ENCODE measurements at places on chromosomes 7 and 10.

DNA sequence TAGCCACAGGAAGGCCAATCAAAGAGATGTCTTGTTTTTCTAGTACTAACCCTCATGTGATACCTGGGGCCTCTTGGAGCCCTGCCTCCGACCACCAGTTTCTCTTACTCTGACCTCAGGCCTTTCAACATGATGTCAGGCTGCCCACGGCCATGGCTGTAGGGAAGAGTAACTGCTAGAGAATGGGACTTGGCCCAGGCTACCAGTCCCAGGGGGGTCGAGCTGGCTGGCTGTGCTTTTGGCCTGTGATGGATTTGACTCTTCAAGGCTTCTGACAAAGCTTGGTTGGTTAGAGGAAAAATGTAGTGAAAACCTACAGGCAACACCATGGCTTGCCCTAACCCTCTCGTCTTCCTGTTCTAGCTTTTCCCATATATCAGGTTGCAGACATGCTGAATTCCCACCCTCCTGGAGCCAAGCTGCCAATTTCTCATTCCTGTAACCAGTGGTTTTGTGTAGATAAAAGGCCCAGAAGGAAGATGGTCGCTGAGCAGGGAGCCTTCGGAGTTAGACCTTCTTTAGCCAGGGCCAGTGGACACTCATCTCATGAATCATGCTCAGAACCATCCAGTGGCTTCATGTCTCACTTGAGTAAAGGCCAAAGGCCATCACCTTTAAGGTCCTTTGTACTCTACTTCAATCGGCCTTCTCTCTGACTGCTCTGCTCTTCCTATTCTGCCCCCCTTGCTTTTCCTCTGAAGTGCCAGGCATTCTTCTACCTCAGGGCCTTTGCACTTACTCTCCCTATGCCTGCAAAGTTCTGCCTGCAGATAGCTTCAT lies 19.7 kb downstream of the SUFU start:
- no peak for DNase-seq

DNA sequence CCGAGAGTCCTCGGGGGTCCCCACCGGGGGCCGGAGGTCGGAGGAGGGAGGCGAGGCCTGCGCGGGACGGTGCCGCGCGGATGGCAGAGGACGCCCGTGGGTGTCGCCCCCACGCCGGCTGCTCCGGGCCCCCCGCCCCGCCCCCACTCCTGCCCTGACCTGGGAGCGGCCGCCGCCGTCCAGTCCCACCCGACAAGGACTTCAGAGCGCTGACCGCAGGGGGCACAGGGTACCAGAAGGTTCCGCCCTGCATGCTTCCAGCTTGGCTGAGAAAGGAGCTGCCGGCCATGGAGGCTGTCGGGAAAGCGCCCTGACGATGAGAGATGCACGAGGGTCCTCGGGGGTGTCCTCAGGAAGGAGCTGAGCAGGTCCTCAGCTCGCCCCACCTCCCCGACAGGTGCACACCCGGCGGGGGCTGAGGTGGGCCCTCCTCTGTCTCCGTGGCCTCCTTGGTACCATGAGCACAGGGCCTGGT lies 57.0 kb upstream of the DNAJB6 start:
- DNase-seq, result no peak

- DNase-seq, result peak; percentile 67
Observed at GRCh38 chr7:22647451-22648257, 79.3 kb upstream of the IL6 start.

DNA sequence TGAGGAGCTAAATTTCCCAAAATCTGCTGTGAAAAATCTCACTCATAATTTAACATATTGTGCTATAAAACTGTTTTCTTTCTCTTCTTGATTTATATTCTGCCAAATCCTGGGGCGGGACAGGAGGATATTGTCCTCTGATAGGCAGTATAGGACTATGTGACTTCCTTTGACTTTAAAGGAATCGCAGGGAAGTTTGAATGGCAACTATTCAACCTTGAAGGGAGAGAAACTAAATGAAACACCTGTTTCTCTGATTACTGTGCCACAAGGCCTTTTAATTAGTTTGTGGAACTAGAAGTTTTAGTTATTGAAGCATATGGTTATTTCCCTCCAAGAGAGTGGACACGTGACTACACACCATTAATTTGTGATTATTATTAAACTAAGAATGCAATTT lies 607.4 kb downstream of the GATA3 start:
- DNase-seq, result no peak

DNA sequence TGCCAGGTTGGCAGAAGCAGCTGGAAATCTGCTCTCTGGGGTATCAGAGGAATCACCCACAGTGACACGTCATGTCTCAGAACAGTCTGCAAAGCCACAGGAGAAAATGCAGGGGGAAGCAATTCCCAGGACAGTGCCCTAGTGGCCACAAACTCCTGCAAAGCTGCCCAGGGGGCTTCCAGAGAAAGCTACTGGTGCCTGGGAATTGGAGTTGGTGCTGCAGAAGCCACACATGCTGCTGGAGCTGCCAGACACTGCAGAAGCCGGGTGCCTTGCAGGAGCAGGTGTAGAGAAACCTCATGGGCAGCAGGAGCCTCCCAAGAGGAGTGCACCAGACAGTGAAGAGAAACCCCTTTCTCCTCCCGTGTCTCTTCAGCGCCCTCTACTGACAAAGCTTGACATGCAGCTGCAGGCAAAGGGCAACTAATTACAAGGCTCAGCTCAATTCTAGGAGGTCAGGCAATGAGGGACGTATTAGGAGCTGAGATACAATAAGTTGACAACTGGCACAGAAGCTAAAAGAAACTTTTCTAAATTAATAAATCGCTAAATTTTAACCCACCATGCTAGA lies 30.2 kb upstream of the NUB1 start:
- DNase-seq, result no peak

GRCh38 chr7:14841869-14842268 lies 60.7 kb downstream of the DGKB start:
- DNase-seq, result no peak

DNA sequence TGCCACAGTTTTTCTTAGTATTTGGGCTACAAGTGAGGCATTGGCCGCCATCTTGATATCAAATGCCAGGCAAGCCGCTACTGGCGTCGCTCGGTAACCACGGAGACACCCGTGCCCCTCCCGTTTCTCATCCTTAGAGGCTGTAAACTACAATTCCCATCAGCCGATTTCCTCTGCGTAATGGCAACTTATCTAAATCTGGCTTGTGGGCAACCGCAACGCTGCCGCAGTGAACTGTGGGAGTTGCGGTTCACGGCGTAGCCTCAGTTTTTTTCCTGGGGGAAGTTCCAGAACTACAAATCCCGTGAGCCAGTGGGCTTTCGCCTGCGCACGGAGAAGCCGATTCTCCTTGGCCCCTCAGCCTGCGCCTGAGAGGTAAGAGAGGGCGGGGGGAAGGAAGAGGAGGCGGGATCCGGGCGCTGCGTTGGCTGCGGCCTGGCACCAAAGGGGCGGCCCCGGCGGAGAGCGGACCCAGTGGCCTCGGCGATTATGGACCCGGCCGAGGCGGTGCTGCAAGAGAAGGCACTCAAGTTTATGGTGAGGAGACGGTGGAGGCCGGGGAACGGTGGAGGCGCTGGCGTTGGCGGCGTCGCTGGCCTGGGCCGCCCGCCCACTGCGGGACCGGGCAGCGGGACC lies at the start of gene BTRC:
BTRC (plus strand) TSS at position 474 of the 636 bp plus-strand sequence; CDS start at position 490, 16 bp downstream.
- DNase-seq, result peak; percentile 85

DNA sequence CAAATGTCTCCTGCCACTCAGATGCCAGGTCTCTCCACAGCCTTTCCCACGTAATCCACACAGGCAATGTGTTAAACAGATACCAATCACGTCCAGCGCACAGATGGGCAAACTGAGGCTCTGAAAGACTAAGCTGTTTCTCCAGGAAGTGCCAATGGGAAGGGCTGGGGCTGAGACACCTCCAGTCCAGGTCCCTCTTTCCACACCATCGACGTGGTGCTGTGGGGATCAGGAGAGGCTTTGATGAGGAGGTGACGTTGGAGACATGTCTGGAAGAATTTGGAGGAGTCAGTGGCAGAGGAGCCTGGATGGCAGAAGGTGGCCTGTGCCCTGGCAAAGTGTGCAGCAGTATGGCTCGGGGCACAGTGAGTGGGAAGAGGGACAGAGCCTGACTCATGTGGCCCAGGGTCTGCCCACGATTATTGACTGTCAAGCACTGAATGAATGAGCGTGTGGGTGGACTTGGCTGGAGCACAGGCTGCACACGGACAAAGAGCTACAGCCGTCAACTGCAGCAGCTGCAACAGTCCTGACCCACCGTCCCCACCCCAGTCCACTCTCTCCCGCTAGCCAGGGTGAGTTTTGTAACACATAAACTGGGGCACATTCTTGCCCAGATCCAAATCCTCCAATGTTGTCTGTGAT lies 40.8 kb upstream of the HSPA12A start:
- DNase-seq, result peak; percentile 12

- no peak for DNase-seq
Observed at GRCh38 chr7:99739699-99740572, 4.9 kb upstream of the CYP3A7 start.

DNA sequence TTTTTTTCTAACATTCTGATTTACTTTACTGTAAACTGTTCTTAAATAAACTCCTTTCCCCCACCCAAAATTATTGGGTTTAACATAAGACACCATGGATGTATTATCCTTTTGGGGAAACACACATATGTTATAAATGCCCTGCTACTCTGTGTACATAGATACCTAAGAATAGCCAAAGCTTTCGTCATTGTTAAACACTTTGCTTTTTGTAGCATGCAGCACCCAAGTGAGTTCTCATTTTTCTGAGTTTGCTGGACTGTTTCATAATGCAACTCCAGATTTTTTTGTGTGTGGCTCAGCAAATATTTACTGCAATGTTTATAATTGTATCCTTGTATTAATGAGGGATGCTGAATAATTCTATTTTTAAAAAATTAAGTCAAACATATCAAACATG lies 86.9 kb downstream of the VTI1A start:
- DNase-seq, result no peak

DNA sequence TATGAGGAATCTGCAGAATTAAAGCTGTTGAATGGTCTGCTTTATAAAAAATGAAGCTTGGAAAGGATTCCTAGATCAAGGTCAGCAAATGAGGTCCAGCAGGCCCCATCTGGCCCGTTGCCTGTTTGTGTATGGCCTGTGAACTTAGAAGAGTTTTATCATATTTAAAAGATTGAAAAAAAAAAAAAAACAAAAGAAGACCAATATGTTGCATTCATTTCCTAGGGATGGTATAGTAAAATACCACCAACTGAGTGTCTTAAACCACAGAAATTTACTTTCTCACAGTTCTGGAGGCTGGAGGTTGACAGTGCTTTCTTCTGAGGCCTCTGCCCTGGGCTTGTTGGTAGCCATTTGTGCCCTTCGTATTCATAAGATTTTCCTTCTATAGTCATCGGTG lies 109.2 kb downstream of the PPP1R3A start:
- DNase-seq, result no peak

DNA sequence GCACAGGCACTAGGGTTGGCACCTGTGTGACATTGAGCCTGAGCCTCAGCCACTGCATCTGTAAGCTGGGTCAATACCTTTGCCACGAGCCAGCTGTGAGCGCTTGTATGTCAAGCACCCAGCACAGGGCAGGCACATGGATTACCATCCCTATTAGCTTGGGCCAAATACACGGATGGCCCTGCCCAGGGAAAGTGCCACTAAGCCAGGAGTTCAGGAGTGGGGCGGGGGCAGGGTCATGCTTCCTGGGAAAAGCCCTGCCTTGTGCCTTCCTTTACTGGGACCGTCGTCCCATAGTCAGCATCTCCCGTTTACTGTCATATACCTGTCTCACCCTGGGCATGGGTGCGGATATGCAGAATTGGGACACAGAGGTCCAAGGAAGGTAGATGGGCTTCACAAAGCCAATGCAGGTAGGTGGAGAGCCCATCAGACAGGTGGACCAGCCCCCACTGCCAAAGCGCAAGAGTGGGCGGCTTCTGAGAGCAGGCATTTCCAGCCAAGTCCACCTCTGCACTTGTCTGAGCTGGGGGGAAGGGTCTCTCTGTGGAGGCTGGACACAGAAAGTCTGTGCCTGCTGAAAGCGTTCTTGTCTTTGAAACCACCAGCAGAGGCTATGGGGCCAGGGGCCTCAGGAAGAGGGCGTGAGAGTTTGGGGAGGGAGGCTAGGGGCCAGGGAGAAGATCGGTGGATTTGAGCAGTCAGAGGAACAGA lies 72.6 kb downstream of the VWA2 start:
- no peak for DNase-seq

DNA sequence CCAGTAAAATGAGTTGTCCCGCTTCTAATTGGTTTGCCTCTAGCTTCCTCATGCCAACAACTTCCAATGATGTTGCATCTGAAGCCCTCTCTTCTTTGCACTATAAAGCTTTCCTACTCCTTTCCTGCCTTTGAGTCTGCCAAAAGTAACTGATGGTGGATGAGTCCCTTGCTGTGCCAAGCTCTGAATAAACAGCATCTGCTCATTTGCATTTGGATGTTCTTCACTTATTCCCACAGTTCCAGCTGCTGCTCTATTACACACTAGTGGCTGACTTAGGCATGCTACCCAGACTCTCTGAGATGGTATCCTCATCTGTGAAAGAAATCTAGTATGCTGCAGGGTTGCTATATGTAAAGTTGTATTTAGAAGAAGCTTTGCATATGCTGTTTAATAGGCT lies 24.9 kb downstream of the SFR1 start:
- DNase-seq, result no peak

DNA sequence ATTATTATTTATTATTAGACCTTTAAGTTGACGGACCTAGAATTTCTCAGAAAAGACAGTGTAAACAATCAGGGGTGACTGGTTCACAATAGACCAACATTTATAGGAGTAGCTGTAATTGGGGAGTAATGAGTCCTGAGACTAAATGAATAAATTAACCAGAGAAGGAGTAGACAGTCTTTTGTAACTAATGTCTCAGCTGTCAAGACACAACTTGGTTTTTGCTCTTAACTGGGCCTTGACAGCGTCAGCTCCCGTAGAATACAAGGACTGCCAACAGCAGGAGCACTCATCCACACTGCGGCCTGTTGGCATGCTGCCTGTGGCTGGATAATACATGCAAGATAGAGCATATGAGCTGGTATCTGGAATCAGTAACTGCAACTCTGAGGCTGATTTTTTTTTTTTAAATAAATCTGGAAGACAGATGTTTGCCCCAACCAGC lies 123.9 kb downstream of the CACNA2D1 start:
- DNase-seq, result no peak

DNA sequence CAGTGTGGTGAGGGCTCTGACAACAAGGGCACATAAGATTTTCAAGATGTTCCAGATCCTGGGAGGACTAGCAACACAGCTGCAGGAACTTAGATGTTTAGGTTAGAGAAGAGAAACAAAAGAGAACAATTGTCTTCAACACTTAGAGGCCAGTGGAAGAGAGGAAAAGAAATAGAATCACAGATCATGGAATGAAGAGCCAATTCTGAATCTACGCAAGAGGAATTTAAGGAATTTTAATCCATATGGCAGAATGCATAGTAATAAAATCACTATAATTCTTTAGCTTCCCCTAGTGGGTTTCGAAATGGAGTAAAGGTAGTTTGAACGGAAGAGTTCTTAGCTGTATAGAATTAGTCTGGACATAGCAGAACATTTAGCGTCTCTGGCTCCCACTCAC lies 114.6 kb upstream of the LRRTM3 start:
- no peak for DNase-seq

All from COLO829 (cell line).